Activated naive CD4-positive, alpha-beta T cell treated with Interleukin-2 at 50 U/mL for 16 hours (primary cell): ENCODE measurements at places on chromosomes 7 and 10.

GRCh38 chr7:68440866-68441265, 1157.4 kb upstream of the AUTS2 start:
- no peak for DNase-seq

DNA sequence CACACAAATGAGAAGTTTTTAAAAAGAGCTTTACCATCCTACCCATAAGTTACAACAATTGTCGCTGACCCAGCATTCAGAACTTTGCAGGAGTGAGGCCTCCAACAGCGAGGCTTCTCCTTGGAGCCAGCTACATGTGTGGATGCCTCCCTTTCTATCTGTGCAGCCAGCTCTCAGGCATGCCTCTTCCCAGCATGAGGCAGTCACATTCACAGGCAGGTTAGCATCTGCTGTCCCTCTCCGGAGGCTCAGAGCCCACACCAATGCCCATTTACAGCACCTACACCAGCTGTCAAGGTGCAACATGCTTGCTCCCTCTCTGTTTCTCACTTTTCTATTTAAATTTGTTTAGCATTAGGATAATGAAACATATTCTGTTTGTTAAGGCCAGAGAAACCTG, 278.7 kb upstream of the PODXL start:
- no peak for DNase-seq

DNA sequence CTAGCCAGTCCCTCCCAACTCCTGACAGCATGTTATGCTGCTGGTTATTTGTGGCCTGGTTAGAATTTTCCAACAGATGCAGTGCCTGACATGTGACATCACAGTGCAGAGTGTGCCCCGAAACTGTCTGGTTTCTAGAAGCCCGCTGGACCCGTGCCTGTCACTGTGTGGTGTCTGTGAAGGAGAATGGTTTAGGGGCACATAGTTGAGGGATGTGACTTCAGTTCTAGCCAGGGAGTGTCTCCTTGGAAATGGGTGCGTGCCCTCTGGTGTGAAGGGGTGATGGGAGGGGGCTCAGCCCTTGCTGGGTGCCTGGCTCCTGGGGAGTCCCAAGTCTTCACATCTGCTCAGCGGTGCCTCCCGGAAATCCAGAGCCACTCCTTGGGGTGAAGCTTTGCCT, 303.6 kb downstream of the GLRX3 start:
- no peak for DNase-seq

DNA sequence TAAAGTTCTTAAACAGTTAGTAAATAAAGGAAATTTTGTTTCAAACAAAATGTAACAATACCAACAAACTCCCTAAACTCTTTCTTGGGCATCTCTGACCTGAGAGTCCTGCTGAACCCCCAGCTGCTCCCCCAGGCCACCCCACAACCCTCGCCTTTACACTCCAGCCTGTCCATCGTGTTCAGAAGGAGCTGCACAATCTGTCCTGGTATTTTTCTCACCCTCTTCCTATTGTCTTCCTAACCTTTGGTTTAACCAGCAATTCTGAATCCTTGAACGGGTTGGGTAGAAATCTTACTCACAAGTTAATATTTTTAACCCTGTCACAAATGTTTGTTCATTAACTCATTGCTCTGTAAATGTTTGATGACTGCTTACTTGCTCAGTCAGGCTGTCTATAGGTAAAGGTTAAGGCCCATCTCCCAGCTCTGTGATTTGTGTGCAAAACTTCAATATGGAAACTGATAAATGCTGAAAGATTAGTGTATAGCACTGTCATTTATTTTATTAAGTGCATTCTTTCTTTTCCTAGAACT, 16.8 kb downstream of the SFRP4 start:
- DNase-seq = no peak

DNA sequence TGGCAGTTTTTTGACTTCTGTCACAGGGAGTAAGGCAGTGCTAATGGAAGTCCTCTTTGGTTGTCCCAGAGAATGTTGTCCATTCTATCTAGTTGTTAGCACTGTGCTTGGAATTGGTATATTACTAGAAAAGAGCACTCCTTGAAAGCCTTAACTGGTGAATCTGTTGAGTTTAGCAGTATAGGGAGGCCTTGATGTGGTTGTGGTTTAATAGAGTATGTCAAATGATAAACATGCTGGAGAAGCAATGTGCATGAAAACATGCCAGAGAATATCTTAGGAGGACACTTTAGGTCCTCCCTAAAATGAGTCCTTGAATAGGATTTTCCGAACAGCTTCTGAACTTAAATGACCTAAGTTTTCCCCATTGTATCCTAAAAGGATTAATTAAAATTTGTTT, 98.6 kb downstream of the BTRC start:
- DNase-seq = no peak

DNA sequence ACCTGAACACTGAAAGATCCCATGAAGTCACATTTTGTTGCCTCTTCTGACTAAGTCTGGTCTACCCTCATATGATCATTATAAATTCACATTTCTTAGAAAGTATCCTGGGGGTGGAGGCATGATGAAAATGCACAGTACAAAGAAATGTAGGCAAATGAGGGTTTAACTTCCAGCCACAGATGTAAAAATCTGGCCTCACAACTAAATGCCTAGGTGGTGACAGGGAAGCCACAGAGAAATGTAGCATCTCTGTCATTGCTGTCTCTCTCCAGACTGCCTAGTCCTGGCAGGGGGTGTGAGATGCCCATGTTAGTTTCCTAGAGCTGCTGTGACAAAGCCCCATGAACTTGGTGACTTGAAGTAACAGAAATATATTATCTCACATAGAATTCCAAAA, 395.9 kb downstream of the SORCS3 start:
- no peak for DNase-seq

- no peak for DNase-seq
Observed at GRCh38 chr7:5238500-5238899, 44.2 kb upstream of the SLC29A4 start.

GRCh38 chr10:105150259-105150880, 509.3 kb downstream of the SORCS3 start:
- no peak for DNase-seq

GRCh38 chr7:1283941-1284742, 51.5 kb downstream of the UNCX start:
- no peak for DNase-seq

DNA sequence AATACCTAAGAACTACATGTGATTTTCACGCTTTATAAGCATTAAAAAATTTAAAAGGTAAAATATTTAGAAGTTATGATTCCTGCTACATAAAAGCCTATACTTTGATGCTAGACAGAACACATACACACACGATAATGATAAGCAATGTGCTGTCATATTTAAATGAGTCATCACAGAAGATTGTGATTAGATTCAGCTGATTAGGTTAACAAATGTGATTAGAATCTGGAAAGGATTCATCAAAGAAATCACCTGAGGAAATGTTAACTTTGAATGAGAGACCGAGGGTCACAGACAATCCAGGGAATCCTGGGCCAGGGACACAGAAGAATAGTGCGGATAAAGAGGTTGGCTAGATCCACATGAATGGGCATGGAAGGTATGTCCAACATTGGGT, 42.0 kb upstream of the CYP2C18 start:
- DNase-seq = no peak

GRCh38 chr7:156620291-156620675, 20.3 kb upstream of the RNF32 start:
- DNase-seq = no peak

DNA sequence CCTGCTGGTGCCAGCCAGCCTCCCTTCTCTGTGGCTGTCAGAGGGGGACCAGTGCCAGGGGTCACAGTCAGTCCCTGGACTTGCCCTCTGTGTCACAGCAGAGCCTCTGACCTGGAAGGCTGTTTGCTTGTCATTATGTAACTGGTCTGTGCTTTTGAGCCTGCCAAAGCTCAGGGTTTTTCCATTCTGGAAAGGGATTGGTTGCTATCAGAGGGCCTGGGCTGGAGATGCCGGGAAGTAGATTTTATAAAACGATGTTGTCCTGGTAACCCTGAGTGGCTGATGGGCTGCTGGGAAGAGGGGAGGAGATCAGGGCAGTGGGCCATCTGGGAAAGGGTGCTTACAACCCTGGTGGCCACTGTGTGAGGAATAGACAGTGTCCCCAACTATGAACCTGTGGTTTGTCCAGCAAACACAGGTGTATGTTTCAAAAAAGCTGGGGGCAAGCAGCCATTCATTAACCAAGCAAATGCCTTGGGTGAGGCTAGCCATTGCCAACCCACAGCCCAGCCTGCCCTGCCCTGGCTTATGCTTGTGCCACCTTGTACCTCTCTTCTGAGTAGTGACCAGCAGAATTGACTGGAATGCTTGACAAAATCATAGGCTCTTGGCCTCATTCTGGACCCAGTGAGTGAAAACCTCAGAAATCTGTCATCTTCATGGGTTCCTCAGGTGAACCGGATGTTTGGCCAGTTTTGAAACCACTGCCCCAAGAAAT, 21.6 kb downstream of the SFTPD start:
- no peak for DNase-seq

DNA sequence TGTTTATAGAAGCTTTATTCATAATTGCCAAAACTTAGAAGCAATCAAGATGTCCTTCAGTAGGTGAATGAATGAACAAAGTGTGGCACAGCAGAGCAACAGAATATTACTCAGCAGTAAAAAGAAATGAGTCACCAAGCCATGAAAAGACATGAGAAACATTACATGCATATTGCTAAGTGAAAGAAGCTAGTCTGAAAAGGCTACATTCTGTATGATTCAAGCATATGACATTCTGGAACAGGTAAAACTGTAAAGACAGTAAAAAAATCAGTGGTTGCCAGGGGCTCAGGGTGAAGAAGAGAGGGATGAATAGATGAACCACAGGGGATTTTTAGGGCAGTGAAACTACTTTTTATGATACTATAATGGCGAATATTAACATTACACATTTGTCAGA, 80.9 kb upstream of the APBB1IP start:
- DNase-seq = no peak

- DNase-seq = no peak
Observed at GRCh38 chr7:15915686-15916293, 229.3 kb upstream of the MEOX2 start.

GRCh38 chr7:26437003-26437532, 145.4 kb downstream of the SNX10 start:
- DNase-seq = no peak
